ENCODE measurements at places on chromosomes 11 and 22.

DNA sequence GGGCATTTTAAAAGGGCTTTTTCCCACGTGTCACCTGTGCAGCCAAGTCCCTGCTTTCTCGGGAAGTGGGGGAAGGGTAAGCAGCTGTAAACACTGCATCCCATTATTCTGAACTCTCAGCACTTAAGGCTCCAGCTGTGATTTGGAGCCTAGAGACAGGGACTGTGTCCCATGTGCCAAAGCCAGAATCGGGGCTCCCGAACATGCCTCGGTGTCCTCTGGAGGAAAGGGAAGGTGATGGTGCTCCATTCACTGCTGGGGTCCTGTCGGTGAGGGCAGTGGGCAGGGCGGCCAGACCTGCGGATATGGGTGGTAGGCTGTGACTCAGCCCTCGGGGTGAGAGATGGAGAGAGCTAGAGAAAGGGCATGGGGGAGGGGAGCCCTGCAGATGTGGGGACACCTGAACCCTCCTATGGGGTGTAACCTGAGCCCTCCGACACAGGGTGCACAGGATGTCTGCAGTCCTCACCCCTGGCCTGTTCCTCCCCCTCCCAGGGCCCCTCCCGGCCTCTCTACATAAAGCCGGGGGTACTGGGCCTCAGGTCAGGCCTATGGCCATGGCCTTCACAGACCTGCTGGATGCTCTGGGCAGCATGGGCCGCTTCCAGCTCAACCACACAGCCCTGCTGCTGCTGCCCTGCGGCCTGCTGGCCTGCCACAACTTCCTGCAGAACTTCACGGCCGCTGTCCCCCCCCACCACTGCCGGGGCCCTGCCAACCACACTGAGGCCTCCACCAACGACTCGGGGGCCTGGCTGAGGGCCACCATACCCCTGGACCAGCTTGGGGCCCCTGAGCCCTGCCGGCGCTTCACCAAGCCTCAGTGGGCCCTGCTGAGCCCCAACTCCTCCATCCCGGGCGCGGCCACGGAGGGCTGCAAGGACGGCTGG lies 31.8 kb downstream of the CAPN1 start:
- no peak for DNase-seq

DNA sequence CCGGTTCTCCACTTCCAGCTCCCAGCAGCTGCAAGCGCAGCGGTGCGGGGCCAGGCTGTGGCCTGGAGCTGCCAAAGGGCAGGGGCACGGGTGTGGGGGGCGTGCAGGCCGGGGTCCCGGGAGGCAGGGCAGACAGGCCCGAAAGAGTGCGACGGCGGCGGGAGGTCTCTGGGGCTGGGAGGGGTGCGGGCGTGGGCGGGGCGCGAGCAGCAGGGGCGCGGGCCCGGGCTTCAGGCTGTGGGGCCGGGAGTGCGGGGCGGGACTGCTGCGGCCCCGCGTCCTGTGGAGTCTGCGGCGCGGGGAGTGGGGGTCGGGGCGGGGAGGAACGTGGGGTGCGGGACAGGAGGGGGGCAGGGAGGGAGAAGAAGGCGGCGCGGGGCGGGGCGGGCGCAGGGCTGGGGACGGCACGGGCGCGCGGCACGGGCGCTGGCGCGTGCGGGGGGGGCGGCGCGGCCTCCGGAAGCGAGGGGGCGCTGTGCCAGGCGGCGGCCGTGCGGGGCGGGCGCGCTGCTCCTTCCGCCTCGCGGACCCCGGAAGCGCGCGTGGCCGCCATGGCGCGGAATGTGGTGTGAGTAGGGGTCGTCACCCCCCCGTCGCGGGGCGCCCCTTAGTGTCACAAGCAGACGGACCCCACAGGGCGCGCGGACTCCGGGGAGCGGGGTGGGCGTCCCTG lies at the start of gene MRPL23:
MRPL23 (plus strand) TSS at position 521 of the 673 bp plus-strand sequence; CDS start at position 552, 31 bp downstream.
- DNase-seq: no peak

- DNase-seq: no peak
Measured at GRCh38 chr22:27345691-27346090, 455.9 kb downstream of the MN1 start.

- no peak for DNase-seq
Measured at GRCh38 chr11:124760806-124761205, 1.3 kb downstream of the ESAM start.

GRCh38 chr11:125124618-125124992 lies 13.2 kb upstream of the TMEM218 start:
- no peak for DNase-seq

DNA sequence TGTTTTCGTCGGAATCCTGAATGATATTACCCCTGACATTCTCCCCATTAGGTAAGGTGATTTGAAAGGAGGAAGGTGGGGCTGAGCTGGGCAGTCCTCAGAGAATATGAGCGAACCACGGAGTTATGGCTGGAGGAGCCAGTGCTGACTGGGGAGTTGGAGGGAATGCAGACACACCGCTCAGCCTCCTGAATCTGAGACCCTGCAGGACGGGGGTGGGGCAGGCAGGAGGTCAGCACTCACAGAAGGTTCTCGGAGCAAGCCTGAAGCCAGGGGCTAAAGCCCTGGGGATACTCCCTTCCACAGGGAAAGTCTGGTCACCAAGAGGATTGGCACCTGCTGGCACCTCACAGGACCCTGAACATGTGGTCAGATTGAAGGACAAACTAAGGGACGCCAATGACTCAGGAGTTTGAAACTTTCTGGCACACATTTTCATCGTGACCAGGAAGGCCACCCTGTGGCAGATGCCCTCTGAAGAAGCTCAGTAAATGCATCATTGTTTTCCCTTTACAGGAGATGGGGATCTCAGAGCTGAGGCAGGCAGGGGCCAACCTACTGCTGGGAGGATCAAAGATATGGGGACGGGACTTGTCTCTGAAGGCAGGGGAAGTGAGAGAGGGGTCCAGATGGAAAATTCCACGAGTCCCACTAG lies 26.9 kb upstream of the FCHSD2 start:
- DNase-seq: no peak

GRCh38 chr11:66081505-66081904 lies 11.4 kb downstream of the PACS1 start:
- peak; percentile 52 for DNase-seq

GRCh38 chr11:12090761-12091258 lies 19.6 kb upstream of the MICAL2 start:
- no peak for DNase-seq

DNA sequence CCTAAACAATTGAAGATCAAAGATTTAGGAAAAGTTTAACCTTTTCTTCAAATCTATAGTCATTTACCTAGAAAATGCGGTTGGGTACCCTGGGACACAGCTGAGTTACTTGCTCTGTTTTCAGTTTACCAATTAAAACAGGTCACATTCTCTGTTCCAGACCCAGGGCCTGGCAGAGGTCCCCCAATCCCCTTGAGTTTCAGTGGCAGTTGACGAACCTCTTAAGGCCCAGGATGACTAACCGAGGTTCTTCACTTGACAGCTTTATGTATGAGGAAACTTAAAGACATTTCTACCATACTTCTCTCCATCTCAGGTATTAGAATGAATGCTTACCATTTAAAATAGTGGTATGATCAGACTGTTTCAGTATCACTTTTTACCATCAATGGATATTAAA lies 16.3 kb downstream of the LDHAL6A start:
- DNase-seq: no peak

GRCh38 chr11:9568854-9569587 lies 4.4 kb upstream of the WEE1 start:
- no peak for DNase-seq

DNA sequence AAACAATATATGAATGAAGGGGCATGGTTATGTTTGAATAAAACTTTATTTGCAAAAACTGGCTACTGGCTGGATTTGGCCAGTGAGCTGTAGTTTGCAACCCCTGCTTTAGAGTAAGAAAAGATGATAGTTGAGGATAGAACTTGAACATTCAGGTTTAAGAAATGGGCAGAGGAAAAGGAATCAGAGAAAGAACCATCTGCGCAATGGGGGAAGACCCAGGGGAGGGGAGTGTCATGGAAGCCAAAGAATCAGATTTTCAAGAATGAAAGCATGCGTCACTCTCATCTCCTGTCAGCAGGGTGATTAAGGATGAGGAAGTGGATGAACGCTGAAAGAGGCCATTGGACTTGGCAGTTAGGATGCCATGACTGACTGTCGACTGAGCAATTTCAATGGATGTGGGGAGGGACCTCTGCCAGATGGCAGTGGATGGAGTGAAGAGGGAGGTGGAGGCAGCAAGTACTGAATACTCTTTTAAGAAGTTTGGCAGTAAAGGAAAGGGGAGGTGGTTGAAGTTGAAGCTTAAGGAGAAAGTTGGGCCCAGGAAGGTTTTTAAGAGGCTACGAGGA lies 21.2 kb downstream of the FAT3 start:
- no peak for DNase-seq

GRCh38 chr11:122234257-122234656 lies 118.2 kb upstream of the BLID start:
- no peak for DNase-seq

Measured in GM12892 (cell line).